A549 treated with ZK216348 at 1 μM for 4 hours (cell line): ENCODE measurements at places on chromosomes 12 and 14. TPM values are rescaled to one million over a fixed set of nuclear protein-coding genes. Genes with fewer than 3 reads are reported as not detected.

Gene CLEC4E
- total RNA-seq, result 0.11 to 0.68 TPM (median 0.26 TPM) in 3 of 5 replicates, not detected in the others

Gene JAG2
- total RNA-seq, result 12.6 to 30.0 TPM (median 29.1 TPM) in 5 replicates

Gene CAPZA3
- not detected in 5 replicates for total RNA-seq

Gene YAF2
- 21.3 to 33.3 TPM (median 24.2 TPM) in 5 replicates for total RNA-seq

Gene KRT83
- total RNA-seq, result 2.9 to 6.1 TPM (median 5.1 TPM) in 5 replicates

Gene KRT80
- 37.5 to 66.0 TPM (median 57.9 TPM) in 5 replicates for total RNA-seq

Gene HOXC6
- 3.5 to 6.0 TPM (median 5.2 TPM) in 5 replicates for total RNA-seq

Gene OLR1
- 0.40 to 2.4 TPM (median 0.95 TPM) in 5 replicates for total RNA-seq
